Right atrium auricular region (tissue), 2 donors: ENCODE measurements at places on chromosomes 11 and 22. TPM values are rescaled to one million over a fixed set of nuclear protein-coding genes. Genes with fewer than 3 reads are reported as not detected.
A peak's percentile ranks its signal among the peaks of the same experiment; 100 is the strongest.

DNA sequence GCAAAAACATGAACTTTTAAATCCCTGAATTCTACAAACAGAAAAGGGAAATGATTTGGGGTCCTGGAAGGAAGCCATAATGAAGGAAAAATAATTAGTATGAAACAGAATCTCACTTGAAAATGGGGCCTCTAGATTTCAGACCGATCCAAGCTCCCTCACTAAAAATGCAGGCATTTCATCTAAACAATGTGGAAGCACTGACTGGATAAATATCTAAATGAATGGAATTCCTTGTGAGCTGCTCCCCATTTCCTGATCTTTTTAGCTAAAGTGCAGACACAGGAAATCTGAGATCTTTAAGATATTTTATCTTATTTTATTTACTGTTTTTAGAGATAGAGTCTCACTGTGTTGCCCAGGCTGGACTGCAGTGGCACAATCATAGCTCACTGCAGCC lies 1255.8 kb downstream of the LRRC4C start:
- H3K4me3 ChIP-seq: no peak overlapping the region
- H3K4me1 ChIP-seq: no peaks in the 10 kb centered on the region
- H3K36me3 ChIP-seq: no peaks in the 10 kb centered on the region

DNA sequence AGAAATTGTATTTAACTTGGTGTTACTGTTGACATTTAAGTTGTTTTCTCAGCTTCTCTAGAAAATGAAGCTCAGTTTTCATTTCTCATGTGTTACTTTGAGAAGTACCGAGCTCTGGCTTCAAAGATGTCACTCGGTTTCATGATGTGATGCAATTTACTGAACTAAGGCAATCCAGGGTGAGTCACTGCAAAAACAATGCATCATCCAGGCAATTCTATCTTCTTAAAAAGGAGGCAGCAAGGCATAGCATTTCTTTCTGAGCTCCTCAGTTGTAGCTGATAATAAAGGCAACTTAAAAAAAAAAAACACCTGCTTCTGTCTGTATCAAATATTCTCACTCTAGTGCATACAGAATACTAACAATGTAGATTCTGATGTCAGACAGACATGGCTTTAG lies 91.1 kb upstream of the KCNA4 start:
- H3K36me3 ChIP-seq: no peaks in the 10 kb centered on the region
- H3K27ac ChIP-seq: no peak overlapping the region
- DNase-seq: no peak
- H3K27me3 ChIP-seq: no peaks in the 10 kb centered on the region

GRCh38 chr22:47634347-47634746 lies 871.9 kb downstream of the TBC1D22A start:
- no peaks in the 10 kb centered on the region for H3K27me3 ChIP-seq
- no peaks in the 10 kb centered on the region for H3K4me1 ChIP-seq

DNA sequence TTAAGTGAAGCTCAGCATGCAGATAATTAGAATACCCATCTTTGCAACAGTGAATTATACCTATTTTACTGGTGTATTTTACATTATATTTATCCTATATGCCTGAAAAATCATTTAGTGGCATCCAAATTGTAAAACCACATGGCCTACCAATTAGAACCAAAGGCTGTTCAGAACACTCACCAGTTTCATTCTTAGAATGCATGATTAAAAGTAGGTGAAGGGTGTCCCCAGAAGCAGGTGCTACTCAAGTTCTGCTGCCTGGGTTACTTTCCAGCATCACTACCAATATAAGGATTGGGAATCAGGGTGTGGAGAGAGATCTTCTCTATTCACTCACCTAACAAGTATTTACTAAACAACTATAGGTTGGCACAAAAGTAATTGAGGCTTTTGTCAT lies 103.3 kb downstream of the SGSM3 start:
- H3K27me3 ChIP-seq: no peaks in the 10 kb centered on the region
- no peaks in the 10 kb centered on the region for H3K36me3 ChIP-seq
- H3K4me3 ChIP-seq: no peak overlapping the region
- H3K27ac ChIP-seq: no peak overlapping the region
- peaks cover 4% of the 10 kb centered on the region for H3K4me1 ChIP-seq

GRCh38 chr22:45319324-45319685 lies 9.6 kb downstream of the FAM118A start:
- H3K36me3 ChIP-seq: peaks cover 14% of the 10 kb centered on the region
- no peaks in the 10 kb centered on the region for H3K27me3 ChIP-seq
- peaks cover 53% of the 10 kb centered on the region for H3K4me1 ChIP-seq
- no peak for DNase-seq

DNA sequence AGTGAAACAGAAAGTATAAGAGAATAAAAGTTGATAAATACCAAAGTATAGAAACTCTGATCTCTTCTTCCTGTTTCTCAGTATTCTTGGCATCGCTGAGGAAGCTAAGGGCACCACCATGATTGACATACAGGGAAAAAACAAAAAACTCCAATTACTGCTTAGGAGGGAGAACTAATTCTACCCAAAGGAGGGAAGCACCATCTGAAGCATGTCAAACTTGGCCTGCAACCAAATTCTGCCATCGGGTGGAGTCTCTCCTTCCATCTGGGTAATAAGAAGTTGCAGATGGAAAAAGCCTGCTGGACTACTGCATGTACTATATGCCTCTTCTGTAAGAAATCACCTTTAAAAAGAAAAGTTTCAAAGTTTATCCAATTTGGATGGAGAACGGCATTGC lies 30.5 kb upstream of the PPP2R1B start:
- no peaks in the 10 kb centered on the region for H3K4me1 ChIP-seq
- no peak for DNase-seq
- H3K27me3 ChIP-seq: no peaks in the 10 kb centered on the region
- H3K36me3 ChIP-seq: no peaks in the 10 kb centered on the region
- H3K4me3 ChIP-seq: no peak overlapping the region

DNA sequence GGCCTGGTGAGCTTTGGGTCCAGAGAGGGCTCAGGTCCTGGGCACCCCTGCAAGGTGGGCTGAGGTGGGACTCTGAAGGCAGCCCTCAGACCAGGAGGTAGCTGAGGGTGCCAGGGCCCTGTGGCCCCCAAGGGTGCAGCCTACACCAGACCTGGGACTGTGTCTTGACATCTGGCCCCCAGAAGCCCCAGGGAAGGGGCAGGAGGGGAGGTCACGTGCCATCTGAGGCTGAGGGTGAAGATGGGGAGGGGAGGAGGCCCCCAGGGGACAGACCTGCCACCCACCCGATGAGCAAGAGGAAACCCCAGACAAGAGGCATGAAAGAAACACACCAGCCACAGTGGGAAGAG lies 520.2 kb downstream of the BRD1 start:
- H3K4me1 ChIP-seq: no peaks in the 10 kb centered on the region
- peak; percentile 36 for DNase-seq
- no peak overlapping the region for H3K4me3 ChIP-seq
- peaks cover 9% of the 10 kb centered on the region for H3K27me3 ChIP-seq
- H3K27ac ChIP-seq: no peak overlapping the region
- no peaks in the 10 kb centered on the region for H3K36me3 ChIP-seq

DNA sequence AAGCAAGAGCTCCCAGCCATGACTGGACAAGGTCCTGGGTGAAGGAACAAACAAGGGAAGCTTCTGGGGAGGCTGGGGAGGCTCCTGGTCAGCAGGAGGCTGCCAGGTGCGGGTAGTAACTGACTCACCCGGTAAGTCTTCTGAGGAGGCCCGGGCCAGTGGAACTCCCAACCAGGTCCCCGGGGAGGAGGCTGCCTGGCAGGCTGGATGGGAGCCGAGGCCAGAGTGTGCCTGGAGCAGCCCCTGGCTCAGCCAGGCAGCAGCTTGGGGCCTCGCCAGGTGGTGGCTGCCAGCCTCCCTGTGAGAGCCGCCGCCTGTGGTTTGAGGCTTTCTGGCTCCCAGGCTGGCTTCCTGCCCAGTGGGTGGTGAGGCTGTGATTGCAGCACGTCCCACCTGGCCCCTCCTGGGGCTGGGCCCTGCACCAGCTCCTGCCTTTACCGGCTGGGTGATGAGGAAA lies 46.2 kb downstream of the IGF2 start:
- DNase-seq: no peak
- peak overlapping the region; percentile 38 for H3K27ac ChIP-seq

DNA sequence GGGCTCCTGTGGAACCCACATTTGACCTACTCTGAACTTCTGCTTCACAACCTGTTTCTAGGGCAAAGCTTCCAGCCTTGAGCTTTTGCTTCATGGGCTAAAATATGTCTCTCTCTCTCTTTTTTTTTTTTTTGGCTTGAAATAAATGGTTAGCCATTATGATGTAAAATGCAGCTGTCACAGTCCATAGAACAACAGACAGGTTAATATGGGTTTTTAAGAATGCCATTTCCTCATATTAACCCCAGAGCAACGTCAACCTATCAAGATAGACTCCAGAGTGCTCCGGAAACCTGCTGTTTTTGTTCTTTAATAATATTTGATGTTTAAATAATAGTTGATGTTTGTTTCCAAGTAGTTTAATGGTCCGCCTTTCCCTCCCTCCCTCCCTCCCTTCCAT lies 285.6 kb downstream of the TENM4 start:
- H3K27ac ChIP-seq: no peak overlapping the region
- H3K36me3 ChIP-seq: no peaks in the 10 kb centered on the region
- H3K27me3 ChIP-seq: no peaks in the 10 kb centered on the region

DNA sequence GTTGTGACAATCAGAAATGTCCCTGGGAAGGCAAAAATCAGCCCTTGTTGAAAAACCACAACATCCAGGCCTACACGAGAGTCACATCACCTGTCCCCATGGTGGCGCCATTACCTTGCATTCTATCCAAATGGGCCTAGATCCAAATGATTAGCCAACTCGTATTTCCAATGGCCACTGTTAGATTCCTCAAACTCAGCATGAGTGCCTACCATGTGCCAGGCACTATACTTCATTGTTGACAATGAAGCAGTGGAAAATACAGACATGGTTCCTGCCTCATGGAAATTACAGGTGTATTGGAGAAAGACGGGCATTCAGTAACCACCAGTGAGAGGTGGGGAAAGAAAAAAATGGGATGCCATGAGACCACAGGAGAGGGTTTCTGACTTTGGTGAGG lies 29.8 kb upstream of the CREB3L1 start:
- no peaks in the 10 kb centered on the region for H3K36me3 ChIP-seq
- no peak for DNase-seq
- no peaks in the 10 kb centered on the region for H3K27me3 ChIP-seq
- peaks cover 13% of the 10 kb centered on the region for H3K4me1 ChIP-seq
- H3K27ac ChIP-seq: no peak overlapping the region

DNA sequence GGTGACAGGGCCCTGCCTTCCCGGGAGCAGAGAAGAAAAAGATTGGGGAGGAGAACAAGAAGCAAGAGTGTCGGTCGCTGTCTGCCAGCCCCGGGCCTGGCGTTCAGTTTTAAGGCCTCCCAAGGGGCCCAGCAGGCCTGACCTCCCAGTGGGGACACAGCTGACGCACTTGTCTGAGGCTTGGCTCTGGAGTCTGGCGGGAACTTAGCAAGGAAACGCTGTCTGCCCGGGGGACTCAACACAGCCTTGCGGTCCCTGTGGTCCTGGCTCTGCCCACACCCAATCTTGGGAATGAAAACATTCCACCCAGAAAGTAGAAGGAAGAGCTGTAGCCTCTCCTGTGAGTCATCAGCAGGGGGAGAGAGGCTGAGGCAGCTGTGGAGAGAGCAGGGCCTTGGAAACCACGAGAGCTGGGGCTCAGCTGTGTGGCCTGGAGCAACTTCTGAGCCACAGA lies 54.4 kb downstream of the TRAF6 start:
- H3K4me1 ChIP-seq: peaks cover 45% of the 10 kb centered on the region
- DNase-seq: peak; percentile 94
- peak overlapping the region; percentile 77 for H3K27ac ChIP-seq
- no peaks in the 10 kb centered on the region for H3K27me3 ChIP-seq
- no peaks in the 10 kb centered on the region for H3K36me3 ChIP-seq

- H3K36me3 ChIP-seq: no peaks in the 10 kb centered on the region
- H3K27me3 ChIP-seq: no peaks in the 10 kb centered on the region
- H3K4me3 ChIP-seq: no peak overlapping the region
- H3K27ac ChIP-seq: no peak overlapping the region
- H3K4me1 ChIP-seq: no peaks in the 10 kb centered on the region
Observed at GRCh38 chr11:110492321-110492685, 62.6 kb downstream of the FDX1 start.

GRCh38 chr22:37588546-37589215 lies 8.8 kb upstream of the LGALS2 start:
- H3K36me3 ChIP-seq: no peaks in the 10 kb centered on the region
- no peak for DNase-seq
- H3K4me3 ChIP-seq: no peak overlapping the region
- H3K4me1 ChIP-seq: no peaks in the 10 kb centered on the region

GRCh38 chr11:66014804-66015453 lies 3.1 kb downstream of the CST6 start:
- DNase-seq: no peak
- no peaks in the 10 kb centered on the region for H3K36me3 ChIP-seq
- peak overlapping the region; percentile 55 for H3K27ac ChIP-seq
- H3K4me1 ChIP-seq: no peaks in the 10 kb centered on the region

DNA sequence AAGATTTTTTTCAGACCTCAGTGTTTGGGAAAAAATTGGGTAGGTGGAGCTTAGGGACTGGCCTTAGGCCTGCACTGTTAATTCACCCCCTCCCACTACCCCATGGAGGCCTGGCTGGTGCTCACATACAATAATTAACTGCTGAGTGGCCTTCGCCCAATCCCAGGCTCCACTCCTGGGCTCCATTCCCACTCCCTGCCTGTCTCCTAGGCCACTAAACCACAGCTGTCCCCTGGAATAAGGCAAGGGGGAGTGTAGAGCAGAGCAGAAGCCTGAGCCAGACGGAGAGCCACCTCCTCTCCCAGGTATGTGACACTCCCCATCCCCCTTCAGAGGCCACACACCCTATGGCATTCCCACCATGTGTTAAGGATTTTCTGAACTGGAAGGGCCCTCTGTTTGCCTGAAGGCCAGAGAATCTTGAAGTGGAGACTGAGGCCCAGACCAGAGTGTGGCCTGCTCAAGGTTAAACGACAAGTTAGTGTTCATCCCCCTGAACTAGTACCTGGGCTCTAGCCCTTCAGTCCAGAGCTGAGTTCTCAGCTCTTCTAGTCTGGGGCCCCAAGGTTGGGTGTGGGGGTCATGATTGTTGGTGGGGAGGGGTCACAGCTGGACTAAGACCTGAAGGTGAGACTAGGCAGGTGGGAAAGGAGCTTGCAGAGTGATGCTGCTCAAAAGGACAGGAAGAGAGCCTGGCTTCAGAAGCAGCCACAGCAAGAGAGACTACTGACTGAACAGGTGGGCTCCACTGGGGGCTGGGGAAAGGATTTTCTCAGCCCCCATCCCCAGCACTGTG lies 2.3 kb upstream of the FOLR1 start:
- H3K4me3 ChIP-seq: no peak overlapping the region
- H3K27me3 ChIP-seq: no peaks in the 10 kb centered on the region
- no peaks in the 10 kb centered on the region for H3K36me3 ChIP-seq
- no peak overlapping the region for H3K27ac ChIP-seq
- DNase-seq: no peak
- H3K4me1 ChIP-seq: no peaks in the 10 kb centered on the region

DNA sequence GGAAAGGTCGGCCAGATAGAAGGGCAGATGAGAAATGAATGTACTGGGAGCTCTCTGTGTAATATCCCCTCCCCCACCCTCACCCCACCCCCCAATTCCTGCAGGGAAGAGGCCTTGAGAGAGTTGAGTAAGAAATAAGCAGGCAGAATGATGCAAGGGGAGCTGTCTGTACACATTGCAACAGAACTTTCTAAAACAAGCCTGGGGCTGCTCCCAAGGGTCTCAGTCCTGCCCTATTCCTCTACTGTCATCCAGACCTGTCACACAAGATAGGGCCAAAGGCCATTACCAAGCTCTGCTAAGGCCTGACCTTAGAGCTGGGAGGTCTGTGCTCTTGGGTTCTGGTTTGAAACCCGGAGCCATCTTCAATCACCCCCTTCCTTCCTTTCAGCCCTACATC lies 5.7 kb upstream of the DGAT2 start:
- no peaks in the 10 kb centered on the region for H3K27me3 ChIP-seq
- H3K4me1 ChIP-seq: no peaks in the 10 kb centered on the region

The OR52E8 gene
- not detected for total RNA-seq

The OR2D2 gene
- not detected for total RNA-seq
